ENCODE measurements at places on chromosomes 5 and 9.

DNA sequence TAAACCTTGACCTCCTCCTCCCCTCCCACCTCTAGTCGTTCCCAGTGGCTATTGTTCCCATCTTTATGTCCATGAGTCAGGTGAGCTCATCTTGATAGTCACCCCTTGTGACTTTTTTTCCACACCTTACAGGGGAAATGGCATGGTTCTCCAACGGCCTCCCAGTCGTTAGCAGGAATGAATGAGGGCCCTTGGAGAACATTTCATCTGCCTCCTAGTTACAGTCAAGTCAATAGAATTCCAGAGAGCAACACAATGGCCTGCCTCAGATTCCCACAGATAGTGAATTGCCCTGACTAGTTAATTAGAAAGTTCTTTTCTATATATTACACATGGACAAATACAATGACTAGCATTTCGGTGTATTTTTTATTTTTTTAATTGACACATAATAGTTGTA, 262.6 kb downstream of the ATPSCKMT start:
- no peak for DNase-seq

- DNase-seq: peak; percentile 65
Observed at GRCh38 chr9:114906922-114907571, 23.3 kb downstream of the TNFSF8 start.

DNA sequence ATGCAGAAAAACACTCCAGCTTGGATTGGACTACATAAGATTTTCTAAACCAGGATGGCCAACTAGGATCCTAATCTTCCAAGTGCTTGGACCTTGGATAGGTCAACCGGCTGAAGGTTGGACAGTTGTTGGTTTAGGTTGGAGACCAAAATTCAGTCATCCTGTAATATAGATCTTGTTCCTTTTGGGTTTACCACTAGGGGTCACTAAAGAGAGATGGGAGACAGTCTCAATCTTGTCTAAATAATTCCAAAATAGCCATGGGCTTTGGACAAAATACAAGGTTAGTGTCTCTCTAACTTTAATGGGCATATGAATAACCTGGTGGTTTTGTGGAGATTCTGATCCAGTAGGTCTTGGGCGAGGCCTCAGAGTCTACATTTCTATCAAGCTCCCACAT, 148.7 kb upstream of the ERCC6L2 start:
- DNase-seq: peak; percentile 80

GRCh38 chr5:95621839-95622629, 2.1 kb downstream of the GPR150 start:
- peak; percentile 44 for DNase-seq

DNA sequence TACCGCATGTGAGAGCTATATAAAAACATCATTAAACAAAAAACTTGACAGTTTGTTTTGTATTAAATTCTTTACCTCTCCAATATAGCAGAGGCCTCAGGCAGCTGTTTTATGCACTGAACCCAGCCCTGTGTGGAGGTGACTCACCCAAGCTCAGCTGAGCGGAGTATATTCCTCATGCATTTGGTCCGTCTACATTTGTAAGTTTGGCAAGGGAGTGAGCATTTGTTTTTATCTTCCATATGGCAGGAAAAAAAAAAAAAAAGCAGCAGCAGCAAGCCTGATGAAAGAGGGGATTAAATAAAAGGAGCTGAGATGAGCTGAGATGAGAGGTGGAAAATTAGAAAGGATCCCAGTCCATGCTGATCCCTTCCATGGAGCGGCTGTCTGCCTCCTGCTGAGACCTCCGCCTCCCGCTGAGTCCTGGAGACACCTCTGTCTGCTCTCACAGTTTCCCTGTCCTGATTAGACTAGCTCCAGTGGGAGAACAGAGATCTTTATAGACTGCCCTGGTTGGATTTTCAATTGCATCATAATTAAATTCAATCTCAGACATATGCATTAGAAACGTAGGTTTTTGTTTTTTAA, 112.0 kb upstream of the CTNND2 start:
- DNase-seq: peak; percentile 41

GRCh38 chr5:66324357-66324756, 180.3 kb downstream of the SREK1 start:
- DNase-seq: no peak

GRCh38 chr9:76539180-76539579, 80.2 kb downstream of the GCNT1 start:
- no peak for DNase-seq

- no peak for DNase-seq
Observed at GRCh38 chr9:129177443-129177790, 644 bp downstream of the IER5L start.

DNA sequence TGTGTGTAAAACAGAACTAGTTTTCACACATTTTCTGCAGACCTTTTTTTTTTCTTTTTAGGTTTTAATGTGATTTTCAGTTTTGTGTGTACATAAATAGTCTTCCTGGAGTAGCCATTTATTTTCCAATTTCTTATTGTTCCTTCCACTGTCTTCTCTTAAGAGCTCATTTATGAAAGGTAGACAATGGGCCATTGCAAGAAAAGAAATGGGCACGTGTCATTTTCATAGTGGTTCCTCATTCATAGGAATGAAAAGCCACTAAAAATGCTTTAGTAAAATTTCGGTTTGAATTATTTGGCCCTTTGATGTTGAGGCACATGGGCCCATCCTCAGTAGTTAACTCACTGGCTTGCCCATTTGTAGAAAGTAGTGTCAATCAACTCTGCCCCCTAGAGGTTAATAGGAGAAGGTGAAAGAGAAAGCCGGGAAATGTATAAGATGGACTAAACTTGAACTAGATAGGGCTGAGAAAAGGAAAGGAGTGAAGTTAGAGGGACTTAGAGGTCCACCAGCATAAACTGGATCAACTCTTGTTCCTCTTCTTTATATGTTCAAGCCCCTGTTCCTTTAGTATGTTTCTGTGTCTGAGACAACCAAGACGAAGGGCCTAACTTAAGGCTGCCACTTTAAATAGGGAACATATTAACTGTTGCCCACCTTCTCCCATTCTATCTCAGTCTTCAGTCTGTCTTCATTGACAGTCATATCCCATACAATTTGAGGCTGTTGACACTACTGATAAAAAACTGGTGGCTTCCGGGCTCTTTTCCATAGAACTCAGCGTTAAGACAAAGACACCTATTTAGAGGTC, 72.6 kb downstream of the SMARCA2 start:
- DNase-seq: peak; percentile 12

DNA sequence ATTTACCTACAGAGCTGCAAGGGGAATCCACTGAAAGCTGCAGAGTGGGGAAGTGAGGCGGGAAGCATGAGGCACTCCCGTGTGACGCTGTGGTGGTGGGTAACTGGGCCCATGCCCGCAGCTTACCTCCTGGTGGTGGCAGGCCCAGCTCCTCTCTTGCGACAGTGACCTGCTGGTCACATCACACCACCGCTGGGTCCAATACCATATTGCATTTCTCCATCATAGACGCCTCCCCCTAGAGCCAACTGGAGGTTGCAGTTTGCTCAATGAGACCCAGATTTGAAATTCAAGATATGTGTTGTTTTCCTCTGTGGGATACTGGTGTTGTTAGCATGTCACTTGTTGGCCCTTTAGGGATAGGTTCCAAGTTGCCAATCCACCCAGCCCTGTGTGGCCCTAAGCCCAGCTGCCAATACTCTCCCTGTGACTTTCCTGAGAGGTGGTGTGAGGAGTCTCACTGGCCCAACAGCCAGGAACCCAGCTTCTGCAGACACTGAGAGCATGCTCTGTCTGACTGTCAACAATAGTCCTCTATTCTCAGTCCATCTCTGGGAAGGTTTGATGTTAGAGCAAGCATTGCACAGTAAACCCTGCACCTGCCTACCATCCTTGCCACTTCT, 428.3 kb downstream of the GADD45G start:
- DNase-seq: no peak

DNA sequence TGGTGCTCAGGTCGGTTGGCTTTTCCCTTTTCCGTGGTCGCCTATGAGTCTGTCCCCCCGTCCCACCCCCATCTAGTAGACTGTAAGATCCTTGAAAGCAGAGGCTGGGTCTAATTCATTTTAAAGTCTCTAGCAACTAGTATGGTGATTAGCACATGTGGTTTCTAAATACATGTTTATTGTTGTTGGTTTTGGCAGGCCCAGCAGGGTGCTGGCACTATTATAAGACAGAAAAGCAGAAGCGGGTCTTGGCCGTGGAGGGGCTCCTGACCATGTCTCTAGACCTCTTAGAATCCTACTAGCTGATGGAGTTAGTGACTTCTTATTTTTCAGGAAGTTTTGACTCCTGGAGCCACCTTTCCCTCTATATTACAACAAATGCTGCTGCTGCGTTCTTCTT, 61.5 kb upstream of the TNFSF8 start:
- no peak for DNase-seq

GRCh38 chr5:1009359-1010180, 968 bp downstream of the NKD2 start:
- DNase-seq: peak; percentile 36

- DNase-seq: peak; percentile 92
Observed at GRCh38 chr9:137745541-137745991, 126.8 kb downstream of the EHMT1 start.

DNA sequence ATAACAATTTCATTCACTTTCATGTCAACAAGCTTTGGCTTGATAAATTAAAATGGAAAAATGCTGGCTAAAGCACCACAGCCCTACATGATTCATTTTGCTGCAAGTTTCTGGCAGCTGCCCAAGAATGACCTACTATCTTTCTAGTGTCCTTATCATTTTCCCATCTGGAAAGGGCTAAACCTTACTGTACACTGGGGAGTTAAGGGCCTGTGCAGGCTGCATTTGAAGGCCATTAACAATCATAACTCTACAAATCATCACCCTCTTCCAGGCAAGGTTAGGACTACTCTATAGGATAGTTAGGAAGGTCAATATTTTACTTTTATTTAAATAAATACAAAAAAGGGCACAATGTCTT, 579.7 kb upstream of the ZNF608 start:
- DNase-seq: peak; percentile 57

GRCh38 chr9:99143655-99144054, 38.7 kb downstream of the TGFBR1 start:
- no peak for DNase-seq

- DNase-seq: no peak
Observed at GRCh38 chr5:89203611-89204010, 320.6 kb upstream of the MEF2C start.

- no peak for DNase-seq
Observed at GRCh38 chr9:84343111-84343521, 2.6 kb upstream of the SLC28A3 start.

DNA sequence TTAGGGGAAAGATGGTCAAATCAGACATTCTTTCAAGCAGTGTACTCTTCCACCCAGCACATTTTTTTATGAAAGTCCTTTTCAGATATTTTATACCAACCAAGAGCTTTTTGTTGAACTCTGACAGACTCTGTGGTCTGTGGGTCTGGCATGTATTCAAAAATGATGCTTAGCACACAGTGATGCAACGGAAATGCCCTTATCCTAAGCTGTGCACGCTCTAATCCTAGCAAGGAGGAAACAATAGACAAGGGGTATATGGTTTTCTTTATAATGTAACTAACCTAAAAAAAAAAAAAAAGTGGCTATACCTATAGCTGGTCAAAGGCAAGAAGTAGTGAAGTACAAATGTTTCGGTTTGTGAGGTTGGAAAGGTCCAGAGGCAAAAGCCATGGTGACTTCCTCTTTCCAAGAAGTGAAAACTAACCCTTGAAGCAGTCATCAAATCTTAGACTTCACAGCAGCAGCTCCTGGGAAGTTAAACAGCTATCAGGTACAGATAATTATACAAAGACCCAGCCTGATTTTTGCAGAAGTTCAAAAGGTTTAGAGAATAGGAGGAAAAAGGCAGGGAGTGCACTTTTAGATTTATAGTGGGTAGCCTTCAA, 82.5 kb downstream of the SEMA6A start:
- DNase-seq: no peak

GRCh38 chr9:116274293-116274692, 120.7 kb downstream of the PAPPA start:
- no peak for DNase-seq

DNA sequence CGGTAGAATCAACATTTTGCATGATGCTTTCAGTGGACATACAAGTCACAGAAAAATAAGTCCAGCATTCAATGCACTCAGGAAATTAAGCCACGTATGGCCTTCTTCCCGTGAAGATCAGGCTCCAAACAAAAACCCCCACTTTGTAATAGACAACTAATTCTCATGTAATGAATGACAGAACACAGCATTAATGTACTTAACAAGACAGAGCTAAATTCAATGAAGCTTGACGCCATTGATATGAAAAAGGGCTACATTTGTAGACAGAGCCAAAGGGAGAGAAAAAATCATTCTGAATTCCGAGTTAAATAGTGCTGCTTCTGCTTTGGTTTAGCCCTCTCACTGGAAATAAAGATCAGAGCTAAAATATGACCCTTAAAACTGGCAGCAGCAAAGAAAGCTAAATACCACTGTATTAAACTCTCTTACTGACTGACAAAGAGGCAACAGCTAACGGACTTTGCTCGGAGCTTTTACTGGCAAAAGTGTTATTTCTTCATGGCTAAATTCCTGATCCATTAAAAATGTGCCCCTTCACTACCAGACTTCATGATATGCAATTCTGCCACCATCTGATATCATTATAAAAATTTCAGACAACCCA, 250.5 kb downstream of the BNC2 start:
- no peak for DNase-seq

DNA sequence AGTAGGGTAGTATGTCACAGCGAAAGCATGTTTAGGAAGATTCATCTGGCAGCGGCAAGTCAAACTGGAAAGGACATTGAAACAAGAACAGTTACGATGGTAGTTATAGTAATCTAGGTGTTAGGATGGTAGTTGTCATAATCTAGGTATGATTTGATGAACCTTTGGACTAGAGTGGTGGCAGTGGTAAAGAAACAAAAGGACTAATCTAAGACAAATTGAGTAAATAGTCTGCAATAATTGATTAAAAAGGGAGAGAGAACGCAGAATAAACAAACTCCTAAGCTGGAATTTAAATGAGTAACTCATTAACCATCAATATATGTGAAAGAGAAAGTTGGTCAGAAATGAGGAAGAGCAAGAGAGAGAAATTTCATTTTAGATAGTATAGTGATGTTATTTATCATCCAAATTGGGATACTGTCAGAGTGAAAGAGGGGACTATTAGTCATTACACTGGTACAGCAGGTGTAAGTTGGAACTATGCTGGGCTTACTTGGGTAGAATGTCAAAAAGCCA, 56.8 kb downstream of the MTREX start:
- no peak for DNase-seq

GRCh38 chr9:22469928-22470544, 23.4 kb downstream of the DMRTA1 start:
- peak; percentile 80 for DNase-seq

DNA sequence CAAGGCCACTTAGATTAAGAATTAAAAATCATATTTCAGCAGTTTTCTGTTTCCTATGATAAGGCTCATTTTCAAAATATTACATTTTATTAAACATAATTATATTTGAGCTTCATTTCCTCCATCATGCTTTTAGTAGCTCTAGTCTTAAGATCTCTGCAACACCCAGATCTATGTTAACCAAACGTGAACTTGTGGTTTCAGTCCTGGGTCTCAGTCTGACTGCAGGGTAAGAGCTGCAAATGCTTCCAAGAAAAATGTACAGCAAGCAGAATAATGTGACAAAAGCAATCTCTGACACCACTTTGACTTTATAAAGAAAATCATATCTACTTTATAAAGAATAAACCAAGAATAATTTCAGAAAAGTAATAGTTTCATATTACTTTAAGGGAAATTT, 512.4 kb downstream of the SEMA5A start:
- DNase-seq: no peak

Measured in NCI-H1417 (cell line).